Activated CD4-positive, alpha-beta T cell treated with anti-CD3 and anti-CD28 coated beads, Interleukin-10, Interleukin-2, amounts not matched to agents 100 ng/mL and 50 ng/mL, durations not matched to agents 16 hours and 8 hours (primary cell): ENCODE measurements at places on chromosomes 2 and 18.

DNA sequence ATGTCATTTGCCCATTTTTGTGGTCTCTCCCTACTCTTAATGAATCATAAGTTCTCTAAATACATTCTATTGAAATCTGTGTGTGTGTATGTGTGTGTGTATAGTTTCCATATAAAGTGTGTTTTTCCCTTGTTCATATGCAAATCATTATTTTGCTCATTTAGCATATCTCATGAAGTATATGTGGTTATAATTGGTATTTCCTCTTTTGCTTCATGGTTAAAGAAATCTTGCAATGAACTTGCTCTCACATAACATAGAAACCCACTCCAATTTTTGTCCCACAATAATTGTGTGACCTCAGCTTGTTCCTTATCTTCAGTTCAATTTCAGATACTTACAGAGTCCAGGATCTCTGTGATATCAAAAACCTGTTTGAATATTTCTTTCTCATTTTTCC is 1.2 kb downstream of the CPO start:
- no peak for DNase-seq

GRCh38 chr2:86297382-86298147 is 39.9 kb downstream of the REEP1 start:
- DNase-seq = peak; percentile 33

DNA sequence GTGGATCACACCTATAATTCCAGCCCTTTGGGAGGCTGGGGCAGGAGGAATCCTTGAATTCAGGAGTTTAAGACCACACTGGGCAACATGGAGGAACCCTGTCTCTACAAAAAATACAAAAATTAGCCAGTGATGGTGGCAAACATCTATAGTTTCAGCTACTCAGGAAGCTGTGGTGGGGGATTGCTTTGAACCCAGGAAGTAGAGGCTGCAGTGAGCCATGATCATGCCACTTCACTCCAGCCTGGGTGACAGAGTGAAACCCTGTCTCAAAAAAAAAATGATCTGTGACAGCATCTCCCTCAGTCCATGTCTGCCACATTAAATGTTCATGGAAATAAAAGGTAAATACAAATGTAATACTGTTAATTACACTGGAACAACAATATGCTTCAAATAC is 121.4 kb upstream of the COL5A2 start:
- peak; percentile 52 for DNase-seq

DNA sequence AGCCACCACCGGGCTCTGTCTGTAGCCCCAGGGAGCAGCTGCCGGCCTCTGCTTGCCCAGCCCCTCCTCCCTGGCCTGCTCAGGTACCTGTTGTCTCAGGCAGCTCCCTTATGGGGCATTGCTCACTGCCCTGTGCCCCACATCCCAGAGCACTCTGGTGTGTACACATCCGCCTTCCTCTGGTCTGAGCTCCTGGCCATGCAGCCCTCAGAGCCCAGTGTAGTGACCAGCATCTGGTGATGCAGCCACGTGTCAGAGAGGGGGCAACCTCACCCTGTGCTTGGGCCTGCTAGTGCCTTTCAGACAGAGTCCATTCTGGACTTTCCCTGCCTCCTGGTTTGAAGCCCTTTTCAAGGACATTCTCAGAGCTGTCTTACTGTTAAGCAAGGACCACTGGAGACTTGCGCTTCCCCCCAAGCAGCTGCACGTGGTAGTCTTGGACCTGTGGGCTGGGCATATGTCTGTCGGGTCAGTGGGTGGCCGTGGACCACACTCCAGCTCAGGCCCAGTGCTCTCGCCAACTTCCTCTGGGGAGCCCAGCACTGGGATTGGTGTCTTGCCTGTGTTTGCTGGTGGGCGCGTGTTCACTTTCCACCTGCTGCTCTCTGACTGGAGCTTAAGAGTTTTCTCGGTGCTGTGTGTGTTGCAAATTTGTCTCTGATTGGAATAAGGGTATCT is 30.7 kb downstream of the DGKD start:
- no peak for DNase-seq

DNA sequence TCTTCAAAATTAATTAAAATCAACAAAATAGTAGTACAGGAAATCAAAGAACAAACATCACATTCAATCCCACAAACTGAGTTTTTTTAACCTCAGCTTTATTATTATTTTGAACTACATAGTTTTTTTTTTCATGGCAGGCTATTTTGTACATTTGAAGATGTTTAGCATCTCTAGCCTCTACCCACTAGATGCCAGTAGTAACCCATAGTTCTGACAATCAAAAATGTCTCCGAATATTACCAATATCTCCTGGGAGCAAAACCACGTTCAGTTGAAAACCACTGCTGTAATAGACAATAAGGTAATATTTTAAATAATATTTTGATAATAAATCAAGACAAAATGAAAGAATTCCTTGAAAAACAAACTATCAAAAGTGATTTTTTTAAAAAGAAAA is 702.6 kb upstream of the LRRTM1 start:
- no peak for DNase-seq
